ENCODE measurements at places on chromosomes 12 and 14. TPM values are rescaled to one million over a fixed set of nuclear protein-coding genes. Genes with fewer than 3 reads are reported as not detected.

DNA sequence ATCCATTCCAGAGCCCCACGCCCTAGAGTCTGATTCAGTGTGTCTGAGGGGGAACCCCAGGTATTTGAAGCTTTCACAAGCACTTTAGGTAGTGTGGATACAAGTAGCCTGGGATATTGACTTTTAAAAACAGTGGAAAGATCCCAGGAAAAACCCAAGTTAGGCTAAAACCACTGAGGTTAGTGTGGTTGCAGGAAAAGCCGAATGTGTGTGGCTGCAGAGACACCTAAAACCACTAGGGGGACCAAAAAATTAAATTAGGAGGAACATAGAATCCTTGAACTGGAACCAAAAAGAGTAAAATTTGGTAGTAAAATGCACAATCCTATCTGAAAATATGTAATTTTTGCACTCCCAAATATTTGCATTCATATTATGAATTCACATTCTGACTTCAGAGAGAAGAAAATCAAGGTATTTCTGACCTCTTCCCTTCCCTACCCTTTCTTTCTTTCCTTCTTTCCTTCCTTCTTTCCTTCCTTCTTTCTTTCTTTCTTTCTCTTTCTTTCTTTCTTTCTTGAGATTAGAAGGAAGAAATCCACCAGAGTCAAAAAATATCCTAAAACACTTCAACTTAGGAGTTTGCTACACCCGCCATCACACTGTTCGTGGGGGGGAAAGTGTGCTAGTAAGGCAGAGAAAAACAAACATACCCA lies 37.8 kb downstream of the SLCO1A2 start:
- no peaks in the 10 kb centered on the region for H3K36me3 ChIP-seq
- H3K27ac ChIP-seq: no peak overlapping the region
- H3K4me3 ChIP-seq: no peak overlapping the region
- peaks cover 7% of the 10 kb centered on the region for H3K27me3 ChIP-seq

- no peak overlapping the region for H3K27ac ChIP-seq
- no peaks in the 10 kb centered on the region for H3K4me1 ChIP-seq
- DNase-seq: no peak
- H3K4me3 ChIP-seq: no peak overlapping the region
- H3K36me3 ChIP-seq: no peaks in the 10 kb centered on the region
Observed at GRCh38 chr12:18546399-18546798, 191.4 kb downstream of the PLCZ1 start.

DNA sequence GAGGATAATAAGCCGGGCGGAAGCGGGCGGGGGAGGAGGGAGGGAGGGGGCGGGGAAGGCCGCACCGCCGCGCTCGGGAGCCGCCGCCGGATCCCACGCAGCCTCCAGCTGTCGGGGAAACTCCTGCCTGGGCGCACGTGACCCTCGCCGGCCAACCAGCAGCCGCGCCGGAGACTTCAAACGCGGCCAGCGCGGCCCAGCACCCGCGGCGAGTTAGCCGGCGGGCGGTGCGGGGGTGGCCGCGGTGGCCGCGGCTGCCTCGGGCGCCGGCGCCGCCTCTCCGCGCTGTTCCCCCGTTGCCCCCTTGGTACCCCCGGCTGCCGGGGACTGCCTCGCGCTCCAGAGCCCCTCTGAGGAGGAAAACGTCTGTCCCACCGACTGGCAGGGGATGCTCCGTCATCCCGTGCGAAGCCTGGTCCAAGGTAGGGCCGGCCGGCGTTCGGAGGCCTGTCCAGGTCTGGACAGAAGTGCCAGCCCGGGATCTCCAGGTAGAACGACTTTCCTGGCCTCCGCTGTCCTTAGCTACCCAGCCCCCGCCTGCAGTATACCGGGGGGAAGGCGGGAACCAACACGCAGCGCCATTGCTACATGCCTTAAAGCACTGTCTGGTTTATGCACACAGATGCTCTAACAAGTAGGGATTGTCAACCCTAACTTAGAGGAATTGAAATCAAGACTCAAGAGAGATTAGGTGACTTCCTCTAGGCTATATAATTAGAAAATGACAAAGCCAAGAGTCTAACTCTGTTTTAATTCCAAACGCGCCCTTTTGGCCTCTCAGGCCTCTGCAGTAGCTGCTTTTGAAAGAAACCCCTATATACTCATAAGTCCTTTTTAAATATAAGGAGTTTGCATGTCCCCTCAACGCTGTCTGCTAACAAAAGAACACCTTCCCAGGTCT lies at the start of gene YAF2:
Gene YAF2 (minus strand): TSS at position 9 of the 901 bp plus-strand sequence. CDS start 68 bp downstream, outside the sequence.
- H3K4me3 ChIP-seq: peak within 1 kb of the TSS; percentile 91
- peaks cover 3% of the 10 kb centered on the region for H3K36me3 ChIP-seq
- peak within 1 kb of the TSS; percentile 85 for H3K27ac ChIP-seq
- peak; percentile 94 for DNase-seq
- peaks cover 8% of the 10 kb centered on the region for H3K4me1 ChIP-seq
- no peaks in the 10 kb centered on the region for H3K27me3 ChIP-seq

The DNAAF2 gene
- 13.7 TPM for total RNA-seq

DNA sequence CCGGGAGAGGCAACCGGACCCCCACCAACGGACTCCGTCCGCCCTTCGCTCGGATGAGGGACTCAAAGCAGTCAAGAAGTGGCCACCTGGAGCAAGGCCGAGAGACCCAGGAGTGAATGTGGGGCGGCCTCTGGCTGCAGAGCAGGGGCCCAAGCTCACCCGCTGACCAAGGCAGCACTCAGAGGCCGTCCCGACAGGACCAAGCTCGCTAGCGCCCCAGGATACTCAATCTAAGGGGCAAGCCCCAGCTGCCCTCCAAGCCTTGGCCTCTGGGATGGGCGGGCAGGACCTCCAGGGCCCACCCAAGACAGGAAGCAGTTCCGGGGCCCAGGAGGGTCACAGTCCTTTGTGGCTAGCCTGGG lies 936 bp downstream of the AKT1 start:
- peak overlapping the region; percentile 66 for H3K4me3 ChIP-seq
- peaks cover 15% of the 10 kb centered on the region for H3K4me1 ChIP-seq
- H3K27me3 ChIP-seq: no peaks in the 10 kb centered on the region
- no peak for DNase-seq
- peaks cover 10% of the 10 kb centered on the region for H3K36me3 ChIP-seq
- H3K27ac ChIP-seq: peak overlapping the region; percentile 73

The OTOGL gene
- total RNA-seq: 0.73 TPM

- H3K4me3 ChIP-seq: no peak overlapping the region
- H3K27ac ChIP-seq: peak overlapping the region; percentile 67
- H3K36me3 ChIP-seq: peaks cover 78% of the 10 kb centered on the region
- peaks cover 23% of the 10 kb centered on the region for H3K4me1 ChIP-seq
Observed at GRCh38 chr12:124422142-124422569, 127.3 kb downstream of the RFLNA start.

The TMPRSS12 gene
- total RNA-seq: not detected

GRCh38 chr12:45235087-45236025 lies 19.5 kb downstream of the ANO6 start:
- DNase-seq: peak; percentile 49
- H3K4me1 ChIP-seq: peaks cover 53% of the 10 kb centered on the region
- no peaks in the 10 kb centered on the region for H3K36me3 ChIP-seq
- no peaks in the 10 kb centered on the region for H3K27me3 ChIP-seq
- H3K27ac ChIP-seq: peak overlapping the region; percentile 75

DNA sequence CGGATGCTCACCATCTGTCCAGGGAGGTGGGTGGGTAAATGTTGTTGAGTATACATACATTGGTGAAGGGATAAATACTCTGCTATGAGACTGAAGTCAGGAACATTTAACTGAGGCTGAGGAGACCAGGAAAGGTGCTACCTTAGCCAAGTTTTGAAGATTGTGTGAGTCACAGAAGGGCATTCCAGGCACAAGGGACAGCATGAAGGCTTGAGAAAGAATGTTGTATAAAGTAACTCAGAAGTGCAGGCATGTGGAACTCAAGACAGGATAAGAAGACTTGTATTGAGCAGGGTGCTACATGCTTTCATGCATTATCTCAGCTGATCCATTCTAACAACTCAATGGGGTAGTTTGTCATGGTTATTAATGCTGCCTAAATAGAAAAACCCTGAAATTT lies 112.7 kb downstream of the IPO8 start:
- no peak overlapping the region for H3K4me3 ChIP-seq
- no peaks in the 10 kb centered on the region for H3K27me3 ChIP-seq
- H3K36me3 ChIP-seq: no peaks in the 10 kb centered on the region
- H3K4me1 ChIP-seq: no peaks in the 10 kb centered on the region
- no peak overlapping the region for H3K27ac ChIP-seq
- no peak for DNase-seq

- no peak for DNase-seq
- H3K36me3 ChIP-seq: no peaks in the 10 kb centered on the region
- H3K4me1 ChIP-seq: peaks cover 2% of the 10 kb centered on the region
- no peak overlapping the region for H3K27ac ChIP-seq
- no peaks in the 10 kb centered on the region for H3K27me3 ChIP-seq
- no peak overlapping the region for H3K4me3 ChIP-seq
Observed at GRCh38 chr14:85439696-85440328, 90.1 kb upstream of the FLRT2 start.

GRCh38 chr12:117377758-117378157 lies 16.3 kb upstream of the NOS1 start:
- H3K36me3 ChIP-seq: no peaks in the 10 kb centered on the region
- no peak overlapping the region for H3K4me3 ChIP-seq
- DNase-seq: peak; percentile 23
- H3K4me1 ChIP-seq: no peaks in the 10 kb centered on the region
- H3K27me3 ChIP-seq: no peaks in the 10 kb centered on the region

DNA sequence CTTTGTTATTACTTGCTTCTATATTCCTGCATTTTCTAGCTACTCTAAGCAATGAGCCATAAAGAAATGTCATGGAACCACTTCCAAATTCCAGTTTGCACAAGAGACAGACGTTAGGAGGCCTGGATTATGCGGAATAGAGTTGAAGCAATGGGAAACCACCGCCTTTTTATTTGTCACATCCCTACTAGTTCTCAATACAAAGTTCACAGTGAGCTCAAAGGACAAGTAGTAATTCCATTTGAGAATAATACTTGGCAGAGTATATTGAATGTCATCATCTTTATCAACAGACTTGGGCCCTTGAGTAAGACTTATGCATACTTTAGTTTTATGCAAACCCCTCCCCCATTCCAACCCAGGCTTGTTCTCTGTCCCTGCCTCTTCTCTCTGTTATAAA lies 3.7 kb upstream of the SLC15A5 start:
- no peaks in the 10 kb centered on the region for H3K27me3 ChIP-seq
- no peak overlapping the region for H3K27ac ChIP-seq
- DNase-seq: no peak
- no peaks in the 10 kb centered on the region for H3K4me1 ChIP-seq
- no peak overlapping the region for H3K4me3 ChIP-seq
- H3K36me3 ChIP-seq: no peaks in the 10 kb centered on the region

The PPP1R13B gene
- total RNA-seq: 4.4 TPM

DNA sequence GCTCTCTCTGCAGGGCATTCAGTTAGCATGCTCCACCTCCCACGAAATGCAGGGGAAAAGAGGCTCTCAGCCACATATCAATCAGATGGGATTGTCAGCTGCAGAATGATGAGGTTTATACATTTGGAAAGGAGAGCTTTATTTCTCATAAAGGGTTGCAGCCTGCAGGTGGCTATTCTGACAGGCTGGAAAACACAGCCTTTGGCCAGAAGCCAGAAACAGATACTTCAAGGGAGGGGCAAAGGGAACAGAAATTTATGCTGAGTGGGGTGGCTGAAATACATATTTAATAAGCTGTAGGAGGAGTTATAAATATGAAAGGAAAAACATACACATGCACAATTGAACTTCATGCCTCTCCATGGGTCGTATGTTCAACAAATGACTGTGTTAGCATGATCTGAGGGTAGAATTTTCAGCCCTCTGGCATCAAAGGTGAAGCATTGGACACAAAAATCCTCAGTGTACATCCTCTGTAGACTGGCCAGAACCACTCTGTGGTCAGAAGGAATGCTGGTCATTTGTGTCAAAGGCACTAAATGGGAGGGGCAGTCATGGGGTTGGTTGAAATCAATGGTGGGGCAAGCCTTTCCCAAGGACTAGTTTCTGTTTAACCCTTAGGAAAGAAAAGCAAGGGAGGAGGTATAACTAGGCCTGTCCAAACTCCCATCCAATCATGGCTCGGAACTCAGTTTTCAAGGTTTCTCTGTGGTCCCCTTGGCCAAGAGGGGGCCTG lies 62.4 kb downstream of the TMX1 start:
- no peak overlapping the region for H3K4me3 ChIP-seq
- DNase-seq: no peak
- H3K27ac ChIP-seq: no peak overlapping the region
- no peaks in the 10 kb centered on the region for H3K36me3 ChIP-seq

DNA sequence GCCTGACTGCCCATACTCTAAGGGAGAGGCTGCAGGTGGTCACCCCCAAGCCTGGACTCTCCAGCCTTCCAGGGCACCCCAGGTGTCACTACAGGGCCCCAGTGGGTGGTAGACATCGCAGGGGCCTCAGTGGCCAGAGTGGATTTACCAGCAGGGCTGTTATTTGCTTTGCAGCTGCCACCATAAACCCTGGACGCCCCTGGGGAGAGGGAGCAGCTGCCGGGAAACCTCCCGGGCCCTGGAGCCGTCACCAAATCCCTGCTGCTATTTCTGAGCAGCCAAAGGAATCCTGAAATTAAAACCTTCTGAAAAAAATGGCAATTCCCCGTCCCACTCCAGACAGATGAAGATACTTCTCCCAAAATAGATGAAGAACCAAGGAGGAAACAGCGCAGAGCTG lies 13.9 kb downstream of the TMEM119 start:
- no peak for DNase-seq
- H3K36me3 ChIP-seq: no peaks in the 10 kb centered on the region
- no peak overlapping the region for H3K4me3 ChIP-seq
- peaks cover 2% of the 10 kb centered on the region for H3K4me1 ChIP-seq
- no peaks in the 10 kb centered on the region for H3K27me3 ChIP-seq
- H3K27ac ChIP-seq: no peak overlapping the region

DNA sequence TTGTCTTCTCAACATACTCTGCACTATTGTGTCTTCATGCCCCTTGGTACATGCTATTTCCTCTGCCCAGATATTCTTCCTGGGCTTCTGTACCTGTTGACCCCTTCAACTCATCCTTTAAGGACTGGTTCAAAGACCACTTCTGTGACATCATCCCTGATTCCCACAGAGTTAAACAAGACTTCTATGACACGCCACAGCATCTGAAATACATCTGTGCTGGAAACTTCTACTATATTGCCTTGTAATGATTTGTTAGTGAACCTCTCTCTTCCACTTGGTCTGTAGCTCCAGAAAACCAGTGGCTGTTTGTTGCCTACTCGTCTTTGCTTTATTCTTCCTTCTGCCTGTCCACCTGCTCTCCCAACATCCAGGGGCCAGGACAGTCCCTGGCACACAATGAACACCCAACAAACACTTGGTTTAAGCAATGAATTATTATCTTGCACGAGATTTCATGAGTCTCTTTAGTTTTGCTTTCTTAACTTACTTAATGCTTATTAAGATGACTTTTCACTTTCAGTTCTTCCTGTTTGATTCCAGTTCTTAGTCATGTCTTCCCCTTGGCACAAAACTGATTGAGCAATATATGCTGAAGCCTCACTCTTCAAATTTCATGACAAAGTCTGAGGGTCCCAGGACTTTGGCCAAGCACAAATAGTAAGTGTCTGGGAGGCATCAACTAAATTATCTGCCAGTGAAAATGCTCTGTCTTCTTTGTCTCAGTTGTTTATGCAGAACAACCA lies 485.9 kb downstream of the APAF1 start:
- H3K27me3 ChIP-seq: no peaks in the 10 kb centered on the region
- no peaks in the 10 kb centered on the region for H3K36me3 ChIP-seq
- peak overlapping the region; percentile 17 for H3K4me3 ChIP-seq
- H3K4me1 ChIP-seq: peaks cover 21% of the 10 kb centered on the region

The KERA gene
- not detected for total RNA-seq

- H3K27ac ChIP-seq: no peak overlapping the region
- H3K4me3 ChIP-seq: no peak overlapping the region
- H3K36me3 ChIP-seq: peaks cover 14% of the 10 kb centered on the region
Observed at GRCh38 chr12:53210843-53211242, 3.8 kb upstream of the ITGB7 start.

The ACOT6 gene
- total RNA-seq: not detected
